Renal cortical epithelial cell (primary cell): ENCODE measurements at places on chromosomes 2 and 18.

- DNase-seq, result no peak
Observed at GRCh38 chr18:68548904-68549870, 165.7 kb downstream of the TMX3 start.

GRCh38 chr2:128091726-128092080 is 703 bp downstream of the UGGT1 start:
- no peak for DNase-seq

- DNase-seq, result peak; percentile 19
Observed at GRCh38 chr2:14363137-14363536, 269.4 kb upstream of the LRATD1 start.

GRCh38 chr2:11305338-11305737 is 39.1 kb downstream of the ROCK2 start:
- DNase-seq, result no peak

DNA sequence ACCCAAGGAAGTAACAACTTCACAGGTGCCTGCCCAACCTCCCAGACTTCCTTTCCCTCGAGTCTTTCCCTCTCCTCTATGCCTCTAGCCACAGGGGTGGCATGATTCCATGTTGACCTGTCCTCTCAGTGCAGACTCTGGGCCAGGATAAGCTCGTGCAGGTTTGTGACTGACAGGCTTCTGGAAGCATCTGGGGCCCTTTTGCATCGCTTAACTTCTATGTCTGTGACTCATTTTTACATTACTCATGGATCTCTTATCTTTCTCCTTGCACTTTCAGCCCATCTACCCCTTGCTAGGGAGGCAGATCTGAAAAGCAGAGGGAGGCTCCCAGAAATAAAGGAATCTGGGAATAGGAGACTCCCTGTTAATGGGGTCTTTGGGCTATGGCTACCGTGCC is 98.5 kb upstream of the RIOK3 start:
- peak; percentile 63 for DNase-seq

DNA sequence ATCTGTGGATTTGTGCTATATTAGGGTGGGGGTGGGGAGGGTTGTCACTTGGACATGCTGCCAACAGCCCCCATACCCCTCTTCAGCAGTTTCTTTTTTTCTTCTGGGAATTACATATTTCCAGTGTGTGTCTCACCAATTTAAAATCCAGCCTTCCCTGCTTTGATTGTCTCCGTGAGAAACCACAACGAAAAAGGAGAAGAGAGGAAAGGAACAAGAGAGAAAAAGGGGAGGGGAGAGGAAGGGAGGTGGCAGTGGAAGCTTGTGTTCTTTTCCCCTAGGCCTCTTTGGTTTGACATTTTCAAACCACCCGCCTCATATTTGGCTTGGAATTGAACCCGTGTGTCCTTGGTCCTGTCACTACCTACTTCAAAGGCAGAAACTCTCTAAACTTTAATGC is 860 bp downstream of the CTNNA2 start:
- DNase-seq, result no peak

DNA sequence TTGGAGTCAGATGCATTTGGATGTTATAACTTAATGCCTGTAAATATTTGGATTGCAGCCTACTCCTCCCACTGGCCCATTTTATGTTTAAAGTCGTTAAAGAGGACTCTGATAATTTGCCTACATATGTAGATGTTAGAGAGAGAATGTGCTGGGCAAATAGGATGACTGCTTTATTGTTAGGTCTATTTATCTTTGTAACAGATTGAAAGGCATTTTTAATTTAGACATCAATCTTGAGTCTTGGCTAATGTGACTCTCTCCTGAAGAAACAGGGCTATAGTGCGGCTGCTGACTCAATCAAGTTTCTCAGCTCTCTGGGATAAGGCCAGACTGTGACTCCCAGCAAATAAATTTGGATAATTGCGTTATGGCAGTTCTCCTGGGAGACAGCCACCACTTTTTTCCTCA is 1101.4 kb downstream of the CBLN2 start:
- DNase-seq, result peak; percentile 34

DNA sequence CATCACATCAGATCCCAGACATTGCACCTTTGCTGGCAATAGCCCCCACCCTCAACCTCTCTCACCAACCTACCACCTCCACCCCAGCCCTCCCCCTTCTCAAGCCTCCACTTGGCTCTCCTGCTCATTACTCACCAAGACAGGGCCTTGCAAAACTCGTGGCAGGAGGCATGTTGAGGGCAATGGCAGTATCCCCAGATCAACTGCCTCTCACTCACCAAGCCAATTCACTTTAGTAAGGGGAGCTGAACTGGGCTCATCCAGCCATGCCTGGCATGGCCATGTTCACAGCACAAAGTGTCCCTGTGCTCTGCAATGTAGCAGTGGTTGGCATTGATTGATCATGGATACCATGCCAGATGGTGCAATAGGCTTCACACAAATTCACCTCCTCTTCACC is 46.3 kb upstream of the TEX51 start:
- DNase-seq, result no peak
